Activated naive CD8-positive, alpha-beta T cell treated with anti-CD3 and anti-CD28 coated beads, Interleukin-2, amount 50 U/mL, for 24 hours (primary cell): ENCODE measurements at places on chromosomes 5 and 9.

DNA sequence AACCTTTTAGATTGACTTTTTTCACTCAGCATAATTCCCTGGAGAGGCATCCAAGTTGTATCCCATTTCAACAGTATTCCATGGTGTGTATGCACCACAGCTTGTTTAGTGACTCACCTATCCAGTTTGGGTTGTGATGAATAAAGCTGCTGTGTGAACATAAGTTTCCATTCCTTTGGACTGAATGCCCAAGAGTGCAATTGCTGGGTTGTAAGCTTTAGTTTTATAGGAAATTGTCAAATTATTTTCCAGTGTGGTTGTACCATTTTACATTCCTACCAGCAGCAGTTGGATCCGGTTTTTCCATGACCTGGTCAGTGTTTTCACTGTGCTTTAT is 60.9 kb upstream of the TMED7 start:
- DNase-seq, result no peak

DNA sequence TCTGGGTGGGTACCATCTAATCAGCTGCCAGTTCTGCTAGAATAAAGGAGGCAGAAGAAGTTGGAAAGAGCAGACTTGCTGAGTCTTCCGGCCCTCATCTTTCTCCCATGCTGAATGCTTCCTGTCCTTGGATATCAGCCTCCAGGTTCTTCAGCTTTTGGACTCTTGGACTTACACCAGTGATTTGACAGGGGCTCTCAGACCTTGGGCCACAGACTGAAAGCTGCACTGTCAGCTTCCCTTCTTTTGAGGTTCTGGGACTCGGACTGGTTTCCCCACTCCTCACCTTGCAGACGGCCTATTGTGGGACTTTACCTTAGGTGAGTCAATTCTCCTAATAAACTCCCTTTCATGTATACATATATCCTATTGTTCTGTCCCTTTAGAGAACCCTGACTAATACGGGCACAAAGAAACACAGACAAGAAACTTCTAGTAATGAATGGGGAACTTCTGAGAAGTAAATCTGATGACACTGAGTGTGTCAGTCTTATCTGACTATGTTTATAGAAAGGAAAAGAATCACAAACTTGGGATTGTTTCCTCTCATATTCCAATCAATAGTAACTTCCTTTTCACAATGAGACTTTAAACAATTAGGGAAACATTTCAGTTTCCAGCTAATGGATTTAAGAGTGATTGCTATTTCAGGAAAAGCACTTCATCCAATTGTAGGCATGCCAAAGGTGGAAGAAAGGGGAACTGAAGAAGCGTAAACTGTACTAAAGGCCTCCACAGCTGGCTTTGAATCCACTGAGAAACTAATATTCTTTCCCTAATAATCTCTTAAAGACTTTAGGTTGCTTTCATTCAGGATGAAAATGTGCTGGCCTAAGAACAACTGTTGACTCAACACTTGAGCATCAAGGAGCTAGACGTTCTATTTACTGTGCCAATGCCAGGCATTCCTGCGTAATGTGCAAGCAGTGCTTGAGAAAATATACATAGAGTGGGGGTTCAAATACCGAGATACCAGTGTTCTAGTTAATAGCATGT is 127.9 kb upstream of the PTGER4 start:
- DNase-seq, result no peak

DNA sequence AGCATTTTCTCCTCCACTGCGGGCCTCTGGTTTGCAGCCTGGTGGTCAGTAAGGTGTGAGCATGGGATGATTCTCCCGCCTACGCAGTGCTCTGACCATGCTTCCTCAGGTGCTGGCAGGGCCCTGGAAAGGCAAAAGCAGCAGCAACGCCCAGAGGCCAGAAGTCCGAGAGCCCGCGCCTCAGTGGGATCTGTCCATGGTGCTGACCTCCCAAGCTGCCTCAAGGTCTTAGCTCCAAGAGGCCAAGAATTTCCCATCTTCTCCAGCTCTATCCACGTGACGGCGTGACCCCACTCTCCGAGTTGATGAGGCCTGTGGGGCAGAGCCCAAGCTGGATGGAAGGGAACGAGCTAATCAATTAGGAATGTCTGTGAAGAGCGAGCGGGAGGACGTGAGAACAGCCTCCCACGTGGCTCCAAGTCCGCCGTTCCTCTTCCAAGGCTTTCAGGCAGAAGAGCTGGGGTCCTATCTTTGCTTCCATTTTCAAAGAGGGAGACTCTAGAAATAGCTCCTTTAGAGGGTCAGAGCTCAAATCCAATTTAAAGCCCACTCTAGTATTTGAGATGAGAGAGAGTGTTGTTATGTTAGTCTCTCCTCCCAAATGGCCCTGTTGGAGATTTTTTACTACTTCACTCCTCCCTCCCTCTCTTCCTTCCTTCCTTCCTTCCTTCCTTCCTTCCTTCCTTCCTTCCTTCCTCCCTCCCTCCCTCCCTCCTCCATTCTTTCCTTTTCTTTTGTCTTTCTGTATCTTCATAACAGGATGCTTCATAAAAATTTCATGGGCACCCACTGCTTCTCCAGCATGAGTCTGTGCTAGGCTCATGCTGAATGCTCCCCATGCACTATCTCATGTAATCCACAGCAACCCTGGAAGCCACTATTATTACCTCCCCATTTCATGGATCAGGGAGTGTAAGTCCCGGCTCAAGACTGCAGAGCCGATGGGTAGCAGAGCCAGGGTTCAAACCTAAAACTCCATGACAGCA is 69.3 kb downstream of the OLFM1 start:
- DNase-seq, result peak; percentile 32

DNA sequence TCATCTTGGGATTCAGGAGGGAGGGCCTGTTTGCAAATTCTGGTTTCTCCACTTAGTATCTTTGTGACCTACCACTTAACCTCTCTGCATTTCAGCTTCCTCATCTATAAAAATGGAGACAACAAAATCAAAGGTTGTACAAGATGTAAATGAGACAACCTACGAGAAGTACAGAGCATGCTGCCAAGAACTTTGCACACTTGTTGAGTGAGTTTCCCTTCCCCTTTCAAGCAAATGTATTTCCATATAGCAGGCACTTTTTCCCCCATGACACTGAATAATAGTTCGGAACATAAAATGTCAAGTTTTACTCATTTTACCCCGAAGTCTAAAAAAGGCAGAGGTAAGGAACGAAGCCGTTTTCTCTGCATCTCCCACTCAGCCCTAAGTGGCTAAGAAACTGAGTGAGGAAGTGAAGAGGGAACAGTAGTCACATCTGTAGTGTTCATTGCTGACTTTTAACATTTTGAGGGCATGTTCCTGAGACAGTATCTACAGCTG is 159.0 kb downstream of the TLE1 start:
- no peak for DNase-seq

GRCh38 chr5:148458036-148458888 is 74.5 kb downstream of the FBXO38 start:
- DNase-seq, result no peak

GRCh38 chr9:96777426-96777864 is 442 bp downstream of the ZNF510 start:
- DNase-seq, result no peak

GRCh38 chr5:139100825-139101224 is 97.3 kb downstream of the SIL1 start:
- DNase-seq, result no peak

DNA sequence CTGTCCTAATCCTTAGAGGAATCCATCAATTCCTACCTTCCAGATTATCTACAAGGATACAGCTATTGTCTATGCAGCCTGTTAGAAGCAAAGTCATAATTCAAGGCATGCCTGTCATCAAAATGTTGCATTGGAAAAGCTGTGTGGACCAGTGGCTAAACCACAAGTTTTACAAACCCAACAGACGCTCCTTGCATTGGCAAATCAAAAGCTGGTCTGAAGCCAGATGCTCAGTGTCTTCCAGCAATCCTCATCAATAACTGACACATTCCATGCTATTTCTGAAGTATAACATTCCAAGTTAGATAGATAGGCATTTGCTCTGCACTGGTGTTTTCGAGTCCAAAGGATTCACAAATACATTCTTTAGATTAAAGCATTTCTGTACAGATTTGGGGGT is 213.6 kb downstream of the EBF1 start:
- DNase-seq, result no peak

GRCh38 chr9:95018099-95018936 is 291.8 kb downstream of the AOPEP start:
- peak; percentile 22 for DNase-seq

- DNase-seq, result no peak
Observed at GRCh38 chr5:92421196-92421595, 1038.1 kb upstream of the ARRDC3 start.

DNA sequence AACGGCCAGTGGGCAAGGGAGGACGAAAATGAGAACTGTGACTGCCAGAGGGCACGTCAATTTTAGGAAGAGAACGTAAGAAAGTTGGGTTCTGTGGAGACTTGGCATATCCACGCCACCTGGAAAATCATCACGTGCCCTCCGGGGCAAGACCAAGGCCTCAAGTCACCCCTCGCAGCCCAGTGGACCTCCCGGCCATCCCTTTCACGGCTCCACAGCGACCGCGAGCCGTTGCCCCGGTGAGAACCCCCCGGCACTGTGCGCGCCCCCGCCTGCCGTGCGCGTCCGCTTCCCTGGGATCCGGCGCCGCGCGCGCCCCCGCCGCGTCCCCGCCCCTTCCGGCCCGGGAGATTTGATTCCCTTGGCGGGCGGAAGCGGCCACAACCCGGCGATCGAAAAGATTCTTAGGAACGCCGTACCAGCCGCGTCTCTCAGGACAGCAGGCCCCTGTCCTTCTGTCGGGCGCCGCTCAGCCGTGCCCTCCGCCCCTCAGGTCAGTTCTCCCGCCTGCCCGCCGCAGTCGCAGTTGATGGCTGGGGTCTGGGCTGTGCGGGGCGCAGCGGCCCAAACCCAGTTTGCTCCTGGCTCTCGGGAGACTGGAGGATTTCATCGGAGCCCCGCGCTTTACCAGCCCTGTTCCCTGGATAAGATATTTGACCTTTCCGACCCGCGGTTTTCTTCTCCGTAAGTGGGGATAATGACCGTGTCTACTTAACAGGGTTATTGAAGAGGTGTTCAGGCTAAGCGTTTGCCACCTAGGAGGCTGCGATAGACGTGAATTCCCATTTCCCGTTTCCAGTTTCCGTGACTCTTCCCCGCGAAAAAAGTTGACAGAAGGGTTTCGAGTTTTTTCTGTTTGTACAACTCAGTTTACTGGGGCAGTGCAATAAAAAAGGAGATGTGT is at the start of gene MELK:
Gene MELK (plus strand): TSS at position 381 of the 904 bp plus-strand sequence. CDS start 8,787 bp downstream, outside the sequence.
- peak; percentile 93 for DNase-seq

GRCh38 chr5:123436201-123436600 is 13.0 kb upstream of the CEP120 start:
- no peak for DNase-seq

GRCh38 chr9:81849631-81850259 is 78.5 kb upstream of the SPATA31D4 start:
- no peak for DNase-seq

DNA sequence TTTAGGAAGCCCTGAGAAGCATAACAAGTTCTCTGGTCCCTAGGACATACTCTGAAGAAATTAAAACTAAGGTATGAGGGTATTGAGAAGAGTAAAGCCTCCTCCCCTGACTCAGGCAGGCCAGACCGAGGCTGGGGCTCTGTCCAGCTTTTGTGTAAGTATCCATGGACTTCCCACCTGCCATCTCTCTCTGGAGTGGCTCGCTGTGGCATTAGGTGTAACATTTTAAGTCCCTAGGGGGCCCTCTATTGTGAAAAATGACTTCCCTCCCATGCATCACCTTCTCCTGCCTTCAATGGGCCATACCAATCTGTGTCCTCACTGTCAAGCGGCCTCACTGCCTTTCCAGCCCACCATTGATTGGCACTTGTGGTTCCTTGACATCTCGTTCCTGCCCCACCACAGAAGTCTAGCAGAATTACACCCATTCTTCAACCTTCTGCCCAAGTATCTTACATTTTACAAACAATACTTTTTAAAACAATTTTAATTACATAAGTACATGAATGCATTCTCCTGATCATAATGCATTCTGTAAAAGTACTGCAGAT is 205.5 kb downstream of the SLIT3 start:
- no peak for DNase-seq

- DNase-seq, result no peak
Observed at GRCh38 chr5:11128021-11128420, 367.0 kb upstream of the DAP start.

DNA sequence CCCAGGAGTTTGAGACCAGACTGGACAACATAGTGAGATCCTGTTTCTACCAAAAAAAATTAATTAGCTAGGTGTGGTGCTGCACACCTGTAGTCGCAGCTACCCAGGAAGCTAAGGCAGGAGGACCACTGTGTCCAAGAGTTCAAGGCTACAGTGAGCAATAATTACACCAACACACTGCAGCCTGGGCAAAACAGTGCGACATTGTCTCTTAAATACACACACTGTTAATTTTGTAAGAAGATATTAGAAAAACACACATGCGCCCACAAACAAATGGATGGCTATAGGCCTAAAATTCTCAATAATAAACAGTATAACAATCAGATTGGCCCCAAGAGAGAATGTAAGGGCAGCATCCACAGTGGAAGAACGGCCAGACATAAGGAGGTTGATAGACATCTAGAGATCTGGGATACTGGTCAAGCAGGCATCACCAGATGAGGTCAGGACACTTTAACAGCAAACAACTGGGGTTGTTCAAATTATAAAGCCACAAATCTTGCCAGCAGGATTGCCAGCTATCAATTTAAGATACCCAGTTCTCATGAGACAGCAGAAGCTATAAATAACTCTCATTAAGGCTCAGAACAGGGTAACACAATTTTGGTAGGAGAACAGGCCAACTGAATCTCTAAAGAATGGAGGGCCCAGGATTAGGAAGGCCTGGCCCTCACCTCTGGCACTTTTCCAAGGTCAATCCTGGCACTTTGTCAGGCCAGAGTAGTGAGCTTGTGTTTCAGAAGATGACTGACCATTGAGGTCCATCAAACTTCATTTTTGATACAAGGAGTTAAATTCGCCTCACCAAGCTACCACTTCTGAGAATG is 29.5 kb downstream of the GOLPH3 start:
- no peak for DNase-seq

DNA sequence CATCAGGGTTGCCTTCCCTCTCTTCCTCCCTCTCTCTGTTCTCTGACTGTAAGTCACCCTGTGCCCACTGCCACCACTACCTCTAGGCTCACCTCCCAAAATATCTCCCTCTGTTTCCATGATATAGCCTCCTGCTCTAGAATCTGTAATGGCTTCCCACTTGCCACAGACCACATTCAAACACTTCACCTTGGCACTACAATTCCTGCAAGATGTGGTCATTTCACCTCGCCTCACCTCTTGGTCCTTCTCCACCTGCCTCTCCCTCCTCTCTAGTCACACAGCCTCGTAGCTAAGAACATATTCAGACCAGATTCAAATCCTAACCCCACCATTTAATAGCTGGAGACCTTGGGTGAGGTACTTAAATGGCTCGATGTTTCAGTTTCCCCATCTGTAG is 56.9 kb downstream of the SERINC5 start:
- no peak for DNase-seq

GRCh38 chr5:67051164-67051563 is 145.4 kb downstream of the CD180 start:
- DNase-seq, result no peak

DNA sequence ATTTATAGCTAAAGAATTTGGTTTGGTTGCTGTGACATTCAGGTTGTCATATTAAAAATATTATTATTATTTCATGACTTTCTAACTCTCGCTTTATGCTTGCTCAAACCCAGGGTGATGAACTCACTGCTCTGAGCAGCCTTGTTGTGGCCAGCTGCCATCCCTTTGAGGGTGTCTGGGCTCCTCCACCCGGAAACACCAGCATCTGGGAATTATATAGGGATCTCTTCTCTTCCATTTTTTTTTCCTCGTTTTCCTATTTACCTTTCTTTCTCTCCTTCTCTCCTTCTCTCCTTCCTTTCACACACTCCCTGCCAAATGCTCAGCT is 355.8 kb upstream of the SMARCA2 start:
- no peak for DNase-seq
